ENCODE measurements at places on chromosomes 6 and 20.

DNA sequence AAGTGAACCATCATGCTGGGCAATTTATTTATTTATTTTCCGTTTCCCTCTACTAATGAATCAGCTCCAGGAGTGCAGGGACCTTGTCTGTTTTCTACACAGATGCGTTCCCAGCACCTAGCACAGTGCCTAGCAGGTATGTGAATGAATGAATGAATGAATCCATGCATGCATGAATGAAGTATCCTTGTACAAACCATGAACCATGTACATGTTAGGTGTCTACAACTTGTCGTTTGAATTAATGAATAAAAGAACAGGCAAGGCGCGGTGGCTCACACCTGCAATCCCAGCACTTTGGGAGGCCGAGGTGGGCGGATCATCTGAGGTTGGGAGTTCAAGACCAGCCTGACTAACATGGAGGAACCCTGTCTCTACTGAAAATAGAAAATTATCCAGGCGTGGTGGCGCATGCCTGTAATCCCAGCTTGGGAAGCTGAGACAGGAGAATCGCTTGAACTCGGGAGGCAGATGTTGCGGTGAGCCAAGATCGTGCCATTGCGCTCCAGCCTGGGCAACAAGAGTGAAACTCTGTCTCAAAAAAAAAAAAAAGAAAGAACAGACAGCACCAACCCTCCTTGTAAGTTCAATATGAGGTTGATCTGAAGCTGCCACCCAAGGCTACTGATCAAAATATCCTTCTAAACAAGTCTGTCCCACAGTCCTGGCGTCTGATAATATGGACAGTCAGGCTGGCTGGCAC is 27.3 kb upstream of the SLC9A8 start:
- no peak for DNase-seq

DNA sequence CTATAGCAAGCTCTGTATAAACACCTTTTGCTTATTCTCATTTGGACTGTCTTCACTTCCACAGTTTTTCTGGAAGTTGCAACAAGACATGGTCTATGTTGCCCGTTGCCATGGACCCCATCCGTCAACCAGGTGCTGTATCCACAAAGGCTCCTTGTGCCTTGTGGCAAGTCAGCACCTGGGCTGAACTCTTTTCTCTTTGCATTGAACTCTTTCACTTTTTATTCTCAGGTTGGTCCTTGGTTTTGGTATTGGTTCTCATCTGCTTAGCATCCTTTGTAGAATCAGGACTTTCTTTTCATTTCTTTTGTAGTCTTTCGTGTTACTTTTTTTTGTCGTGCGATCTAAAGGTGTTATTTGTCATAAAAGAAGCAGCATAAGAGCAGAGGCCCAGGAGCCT is 5.0 kb upstream of the GSTA1 start:
- DNase-seq: no peak

GRCh38 chr20:10761786-10762185 is 88.0 kb upstream of the JAG1 start:
- DNase-seq: no peak

DNA sequence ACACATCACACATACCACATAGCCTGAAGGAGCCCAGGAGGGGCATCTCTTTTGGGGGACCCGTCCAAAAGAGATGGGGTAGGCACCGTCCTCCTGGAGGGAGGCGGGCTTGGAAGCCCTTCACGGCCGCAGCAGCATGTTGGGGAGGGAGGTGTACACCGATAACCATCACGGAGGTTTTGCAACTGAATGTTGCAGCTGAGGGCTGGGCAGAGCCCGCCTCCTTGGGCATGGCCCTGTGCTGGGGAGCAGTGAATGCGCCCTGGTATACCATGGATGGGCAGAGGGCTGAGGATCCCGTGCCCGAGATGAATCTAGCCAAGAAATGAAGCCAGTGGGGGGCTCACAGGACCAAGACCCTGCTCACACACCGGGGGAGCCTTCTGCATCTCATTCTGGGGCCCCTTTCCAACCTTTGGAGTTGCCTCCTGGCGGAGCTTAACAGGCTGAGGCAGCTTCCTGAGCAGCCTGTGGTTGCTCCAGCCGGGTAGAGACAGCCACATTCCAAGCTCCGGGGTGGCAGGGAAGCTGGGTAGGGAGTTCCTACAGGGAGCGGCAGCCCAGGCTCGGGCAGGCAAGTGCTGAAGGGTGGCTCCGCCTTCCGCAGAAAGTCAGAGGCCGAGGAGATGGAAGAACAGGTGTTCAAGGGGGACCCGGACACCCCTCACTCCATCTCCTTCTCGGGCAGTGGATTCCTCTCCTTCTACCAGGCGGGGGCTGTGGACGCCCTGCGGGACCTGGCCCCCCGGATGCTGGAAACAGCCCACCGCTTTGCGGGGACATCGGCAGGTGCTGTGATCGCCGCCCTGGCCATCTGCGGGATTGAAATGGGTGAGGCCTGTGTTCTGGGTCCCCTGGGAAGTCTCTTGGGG is at the start of gene PNPLA1:
PNPLA1 (plus strand) TSS at position 227 of the 872 bp plus-strand sequence; CDS start at position 627, 400 bp downstream.
- no peak for DNase-seq

GRCh38 chr6:149723771-149724417 is 6.0 kb upstream of the LATS1 start:
- no peak for DNase-seq

- no peak for DNase-seq
Measured at GRCh38 chr20:14764511-14765369, 427.3 kb upstream of the FLRT3 start.

All from esophagus squamous epithelium (tissue), 5 donors.